ENCODE measurements at places on chromosomes 16 and 17.
A peak's percentile ranks its signal among the peaks of the same experiment; 100 is the strongest.

DNA sequence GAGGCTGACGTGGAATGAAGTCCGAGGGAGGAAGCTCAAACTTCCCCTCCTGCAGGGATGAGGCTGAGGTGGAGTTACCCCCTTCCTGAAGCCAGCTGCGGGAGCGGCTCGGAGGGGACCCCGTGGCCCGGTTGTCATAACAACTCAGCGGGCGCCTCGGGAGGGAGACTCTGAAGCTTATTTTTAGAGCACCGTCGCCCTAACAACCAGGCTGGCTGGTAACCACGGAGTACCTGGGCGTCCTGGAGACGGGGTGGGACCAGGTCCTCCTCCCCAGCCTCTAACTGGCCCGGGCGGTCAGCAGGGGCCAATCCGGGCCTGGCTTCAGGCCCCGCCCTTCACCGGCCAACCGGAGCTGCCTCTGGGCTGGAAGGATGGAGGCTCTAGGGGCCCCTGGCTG is 27.7 kb downstream of the NECAB2 start:
- no peak for DNase-seq

GRCh38 chr17:958712-959451 is 20.7 kb downstream of the NXN start:
- no peak for DNase-seq

- no peak for DNase-seq
These were observed 72.5 kb downstream of the CDH13 start for GRCh38 chr16:82699260-82699659.

- DNase-seq, result no peak
These were observed 10.3 kb downstream of the PHAF1 start for GRCh38 chr16:67120025-67120424.

GRCh38 chr17:34584805-34585416 is 5.5 kb downstream of the TMEM132E start:
- peak; percentile 22 for DNase-seq
